ENCODE measurements at places on chromosomes 5 and 9. TPM values are rescaled to one million over a fixed set of nuclear protein-coding genes. Genes with fewer than 3 reads are reported as not detected.

Gene OLFML2A
- total RNA-seq: 36.8 TPM

Gene PTGS1
- 124 TPM for total RNA-seq

- H3K27me3 ChIP-seq: no peaks in the 10 kb centered on the region
- no peak overlapping the region for H3K27ac ChIP-seq
- DNase-seq: no peak
- H3K4me3 ChIP-seq: no peak overlapping the region
- H3K4me1 ChIP-seq: no peaks in the 10 kb centered on the region
- no peaks in the 10 kb centered on the region for H3K36me3 ChIP-seq
Measured at GRCh38 chr9:121859646-121860045, 208.2 kb downstream of the DAB2IP start.

DNA sequence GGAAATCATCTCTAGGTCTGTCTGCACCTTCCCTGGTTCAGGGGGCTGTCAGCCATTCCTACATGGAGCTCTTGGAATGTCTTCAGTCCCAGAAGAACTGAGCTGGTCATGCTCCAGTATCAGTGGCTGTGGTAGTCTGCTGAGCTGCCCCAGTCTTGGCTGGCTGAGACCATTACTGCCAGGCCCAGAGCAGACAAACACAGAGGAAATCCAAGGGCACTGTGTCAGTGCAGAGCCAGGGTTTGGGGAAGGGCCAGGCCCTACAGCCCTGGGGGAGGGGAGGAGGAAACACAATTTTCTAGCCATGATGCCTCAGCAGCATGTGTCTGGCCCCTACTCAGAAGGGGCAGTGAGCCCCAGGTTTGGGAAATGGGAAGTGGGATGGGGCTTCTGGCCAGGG lies 58.4 kb downstream of the ARHGEF37 start:
- no peak for DNase-seq
- peaks cover 22% of the 10 kb centered on the region for H3K4me1 ChIP-seq
- no peak overlapping the region for H3K4me3 ChIP-seq
- H3K27me3 ChIP-seq: no peaks in the 10 kb centered on the region

DNA sequence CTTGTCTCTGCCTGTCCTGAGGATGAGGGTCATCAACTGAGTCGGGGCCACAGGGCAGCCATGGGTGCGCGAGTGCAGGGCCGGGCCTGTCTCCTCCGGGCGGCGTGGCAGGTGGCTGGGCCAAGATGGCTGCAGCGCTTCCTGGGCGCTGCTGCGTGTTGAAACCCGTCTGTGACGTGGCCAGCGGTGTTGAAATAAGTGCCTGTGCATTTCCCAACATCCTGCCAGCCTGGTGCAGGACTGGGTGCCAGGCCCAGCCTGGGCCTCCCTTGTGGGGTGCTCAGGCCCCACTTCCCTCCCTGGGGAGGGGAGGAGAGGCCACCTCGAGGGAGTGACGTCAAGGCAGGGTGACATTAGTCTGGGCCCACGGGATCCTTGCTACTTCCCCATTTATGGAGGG lies 45.5 kb downstream of the RXRA start:
- DNase-seq: peak; percentile 84
- no peaks in the 10 kb centered on the region for H3K36me3 ChIP-seq
- H3K4me3 ChIP-seq: no peak overlapping the region
- peaks cover 96% of the 10 kb centered on the region for H3K4me1 ChIP-seq

Measured in suprapubic skin (tissue), 4 donors.